Type B pancreatic cell (in vitro differentiated cells): ENCODE measurements at places on chromosomes 1 and 21. TPM values are rescaled to one million over a fixed set of nuclear protein-coding genes. Genes with fewer than 3 reads are reported as not detected.

DNA sequence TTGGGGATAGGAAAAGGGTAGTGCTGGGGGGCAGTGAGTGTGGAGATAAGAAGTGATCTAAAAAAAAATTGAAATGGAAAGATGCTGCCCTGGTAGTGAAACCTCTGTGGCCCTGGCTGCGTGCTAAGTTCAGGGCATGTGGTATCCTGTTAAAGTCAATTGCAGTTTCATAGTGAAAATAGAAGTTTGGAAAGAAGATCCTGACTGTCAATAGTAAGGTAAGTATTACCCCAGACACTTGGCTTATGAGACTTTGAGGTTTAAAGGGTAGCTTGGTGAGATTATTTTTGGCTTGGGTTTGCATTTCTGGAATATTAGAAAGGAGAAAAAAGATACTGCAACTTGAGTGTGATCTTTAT is 6.8 kb downstream of the ARID1A start:
- H3K27ac ChIP-seq, result no peak overlapping the region
- H3K36me3 ChIP-seq, result peaks cover 12% of the 10 kb centered on the region
- peaks cover 18% of the 10 kb centered on the region for H3K4me1 ChIP-seq
- H3K4me3 ChIP-seq, result no peak overlapping the region

DNA sequence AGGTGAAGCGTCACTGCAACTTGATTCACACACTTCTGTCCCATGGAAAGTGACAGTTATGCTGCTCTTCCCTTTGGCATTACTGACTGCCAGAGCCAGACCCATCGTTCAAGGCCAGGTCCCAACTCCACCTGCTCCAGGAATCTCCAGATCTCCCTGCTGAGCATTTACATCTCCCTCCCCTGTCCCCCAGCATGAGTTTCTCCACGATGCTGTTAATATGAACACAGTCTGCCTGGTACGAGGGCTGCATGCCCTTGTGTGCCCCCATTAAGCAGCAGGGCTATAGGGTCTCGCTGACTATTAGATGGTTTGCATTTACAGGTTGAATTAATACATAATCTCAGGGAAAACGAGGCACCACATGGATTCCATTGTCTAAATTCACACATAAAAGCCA is 4.3 kb downstream of the F3 start:
- peaks cover 19% of the 10 kb centered on the region for H3K27me3 ChIP-seq
- DNase-seq, result no peak
- peaks cover 23% of the 10 kb centered on the region for H3K4me1 ChIP-seq
- H3K4me3 ChIP-seq, result peak overlapping the region; percentile 75
- H3K27ac ChIP-seq, result peak overlapping the region; percentile 28

DNA sequence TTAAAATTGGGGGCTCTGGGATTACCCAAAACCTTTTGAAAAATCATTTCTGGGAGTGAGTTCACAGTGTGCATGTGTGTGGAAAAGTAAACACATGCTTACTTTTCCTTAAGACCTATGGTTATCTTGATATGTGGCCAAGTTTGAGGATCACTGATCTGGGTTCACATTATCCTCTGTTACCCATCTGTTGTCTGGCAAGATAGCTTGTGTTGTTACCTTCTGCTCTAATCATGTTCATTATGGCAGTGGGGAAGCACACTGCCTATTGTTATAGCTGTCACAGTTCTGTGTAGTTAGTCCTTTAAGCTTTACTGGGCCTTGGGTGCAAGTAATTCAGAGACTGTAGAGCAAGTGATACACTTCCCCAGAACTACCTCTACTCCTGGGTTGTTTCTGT is 5.0 kb downstream of the CTBS start:
- H3K27ac ChIP-seq, result no peak overlapping the region
- peaks cover 21% of the 10 kb centered on the region for H3K36me3 ChIP-seq
- no peaks in the 10 kb centered on the region for H3K27me3 ChIP-seq
- DNase-seq, result no peak
- no peak overlapping the region for H3K4me3 ChIP-seq
- peaks cover 24% of the 10 kb centered on the region for H3K4me1 ChIP-seq

Gene ESRRG
- 20.7 and 26.2 TPM in 2 replicates for total RNA-seq

DNA sequence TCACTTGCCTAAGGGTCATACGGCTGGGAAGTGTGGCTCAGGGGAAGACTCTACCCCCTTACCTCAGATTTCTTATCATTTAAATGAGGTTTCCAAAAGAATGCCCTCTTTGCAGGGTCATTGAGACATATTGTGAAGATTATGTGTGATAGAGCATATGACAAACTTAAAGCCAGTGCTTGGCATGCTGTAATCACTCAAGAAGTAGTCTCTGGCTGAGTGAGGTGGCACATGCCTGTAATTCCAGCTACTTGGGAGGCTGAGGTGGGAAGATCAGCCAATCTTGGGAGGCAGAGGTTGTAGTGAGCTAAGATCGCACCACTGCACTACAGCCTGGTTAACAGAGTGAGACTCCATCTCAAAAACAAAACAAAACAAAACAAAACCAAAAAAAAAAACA is 7.5 kb upstream of the LDLRAD2 start:
- no peak overlapping the region for H3K4me3 ChIP-seq

Gene C21orf58
- total RNA-seq, result 14.0 and 36.6 TPM in 2 replicates

- no peak overlapping the region for H3K4me3 ChIP-seq
- no peaks in the 10 kb centered on the region for H3K36me3 ChIP-seq
- peaks cover 29% of the 10 kb centered on the region for H3K4me1 ChIP-seq
- peaks cover 94% of the 10 kb centered on the region for H3K27me3 ChIP-seq
Observed at GRCh38 chr1:18721041-18721440, 90.4 kb downstream of the PAX7 start.

GRCh38 chr1:84492726-84493125 is 13.5 kb upstream of the SPATA1 start:
- no peak overlapping the region for H3K4me3 ChIP-seq
- H3K27me3 ChIP-seq, result no peaks in the 10 kb centered on the region
- no peak overlapping the region for H3K27ac ChIP-seq
- H3K36me3 ChIP-seq, result peaks cover 36% of the 10 kb centered on the region
- H3K4me1 ChIP-seq, result no peaks in the 10 kb centered on the region
- no peak for DNase-seq

- H3K27me3 ChIP-seq, result no peaks in the 10 kb centered on the region
- H3K36me3 ChIP-seq, result no peaks in the 10 kb centered on the region
- H3K4me1 ChIP-seq, result peaks cover 42% of the 10 kb centered on the region
- H3K27ac ChIP-seq, result no peak overlapping the region
- DNase-seq, result no peak
Observed at GRCh38 chr1:14625572-14625971, 27.1 kb downstream of the KAZN start.

Gene SHE
- 0.17 and 0.27 TPM in 2 replicates for total RNA-seq

- H3K27ac ChIP-seq, result no peak overlapping the region
- no peak for DNase-seq
- H3K27me3 ChIP-seq, result peaks cover 56% of the 10 kb centered on the region
- H3K4me3 ChIP-seq, result no peak overlapping the region
Observed at GRCh38 chr1:36739703-36740289, 257.1 kb upstream of the CSF3R start.

DNA sequence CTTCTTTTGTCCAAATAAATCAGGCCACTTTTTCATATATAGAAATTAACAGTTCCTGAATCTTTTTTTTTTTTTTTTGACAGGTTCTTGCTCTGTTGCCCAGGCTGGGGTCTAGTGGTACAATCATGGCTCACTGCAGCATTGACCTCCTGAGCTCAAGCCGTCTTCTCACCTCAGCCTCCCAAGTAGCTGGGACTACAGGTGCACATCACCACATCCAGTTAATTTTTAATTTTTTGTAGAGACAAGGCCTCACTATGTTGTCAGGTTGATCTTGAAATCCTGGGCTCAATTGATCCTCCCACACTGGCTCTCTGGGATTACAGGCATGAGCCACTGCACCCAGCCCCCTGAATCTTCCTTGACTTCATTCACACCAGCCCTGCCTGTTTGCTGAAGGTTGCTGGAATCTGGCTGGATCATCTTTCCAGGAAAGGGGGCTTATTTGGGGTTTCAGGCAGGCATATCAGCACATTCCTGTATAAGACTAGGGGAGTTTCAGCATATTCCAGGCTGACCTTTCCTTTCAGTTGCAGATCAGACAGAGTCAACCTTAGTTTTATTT is 78.2 kb upstream of the ARHGAP29 start:
- H3K36me3 ChIP-seq, result no peaks in the 10 kb centered on the region
- H3K4me3 ChIP-seq, result no peak overlapping the region
- peaks cover 29% of the 10 kb centered on the region for H3K4me1 ChIP-seq
- H3K27me3 ChIP-seq, result no peaks in the 10 kb centered on the region

Gene ARTN
- total RNA-seq, result 6.4 and 7.2 TPM in 2 replicates

Gene S100A12
- total RNA-seq, result 0.62 TPM in 1 of 2 replicates, not detected in the other

- H3K27me3 ChIP-seq, result peaks cover 31% of the 10 kb centered on the region
- H3K27ac ChIP-seq, result no peak overlapping the region
- H3K4me1 ChIP-seq, result peaks cover 4% of the 10 kb centered on the region
- no peak overlapping the region for H3K4me3 ChIP-seq
Observed at GRCh38 chr1:81314513-81315233, 486.1 kb upstream of the ADGRL2 start.

Gene PROK1
- 0.29 TPM in 2 replicates for total RNA-seq

GRCh38 chr1:26788836-26789611 is 1.3 kb downstream of the PIGV start:
- peak overlapping the region; percentile 99 for H3K27ac ChIP-seq
- H3K27me3 ChIP-seq, result no peaks in the 10 kb centered on the region
- H3K4me1 ChIP-seq, result peaks cover 49% of the 10 kb centered on the region
- H3K36me3 ChIP-seq, result peaks cover 3% of the 10 kb centered on the region

DNA sequence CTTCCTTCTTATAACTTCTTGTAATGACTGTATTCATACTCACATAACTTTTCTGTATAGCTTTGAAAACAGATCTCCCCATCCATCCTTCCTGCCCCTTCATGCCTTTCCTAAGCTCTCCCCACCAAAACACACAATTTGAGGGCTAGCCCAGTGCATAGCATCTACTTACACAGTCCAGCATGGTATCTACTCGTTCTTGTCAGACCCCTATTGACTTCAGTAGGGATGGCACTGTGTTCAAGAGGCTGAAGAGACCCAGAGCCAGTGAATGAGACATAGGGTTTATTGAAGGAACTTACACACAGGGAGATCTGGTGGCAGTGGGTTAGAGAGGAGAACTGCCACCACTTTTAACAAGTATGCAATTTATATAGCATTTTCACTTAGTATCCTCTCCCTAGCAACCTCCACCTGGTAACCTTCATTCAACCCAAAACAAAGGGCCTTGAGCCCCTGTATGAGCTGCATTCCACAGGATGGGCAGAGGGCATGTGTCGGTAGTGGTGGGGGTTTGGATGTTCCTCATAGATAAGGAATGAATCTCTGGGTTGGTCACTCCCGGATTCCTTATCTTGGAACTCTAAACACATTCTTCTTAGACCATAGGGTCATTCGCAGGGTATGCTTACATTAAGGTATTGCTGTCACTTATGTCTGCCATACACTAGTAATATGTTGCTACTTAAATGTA is 64.9 kb upstream of the GNG12 start:
- peak overlapping the region; percentile 88 for H3K27ac ChIP-seq
- no peak for DNase-seq
- H3K4me1 ChIP-seq, result peaks cover 22% of the 10 kb centered on the region
- H3K4me3 ChIP-seq, result peak overlapping the region; percentile 56
- no peaks in the 10 kb centered on the region for H3K36me3 ChIP-seq
- H3K27me3 ChIP-seq, result no peaks in the 10 kb centered on the region

DNA sequence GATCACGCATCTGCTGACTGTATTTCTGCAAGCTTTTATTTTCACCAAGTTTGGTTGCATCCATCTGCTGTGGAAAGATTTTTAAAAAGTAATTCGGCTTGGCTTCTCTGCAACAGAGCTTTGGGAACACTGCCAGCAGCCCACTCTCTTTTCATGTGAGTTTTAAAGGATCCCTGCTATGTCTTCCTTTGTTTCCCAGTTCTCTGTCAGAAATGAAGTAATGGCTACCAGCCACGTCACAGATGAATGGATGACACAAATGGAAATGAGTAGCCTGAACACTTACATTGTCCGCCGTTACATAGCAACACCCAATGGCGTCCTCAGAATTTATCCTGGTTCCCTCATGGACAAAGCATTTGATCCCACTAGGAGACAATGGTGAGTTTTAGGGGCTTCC is 80.6 kb upstream of the RAVER2 start:
- H3K27ac ChIP-seq, result no peak overlapping the region
- peaks cover 14% of the 10 kb centered on the region for H3K4me1 ChIP-seq
- peaks cover 48% of the 10 kb centered on the region for H3K36me3 ChIP-seq
- no peak overlapping the region for H3K4me3 ChIP-seq
- DNase-seq, result no peak

DNA sequence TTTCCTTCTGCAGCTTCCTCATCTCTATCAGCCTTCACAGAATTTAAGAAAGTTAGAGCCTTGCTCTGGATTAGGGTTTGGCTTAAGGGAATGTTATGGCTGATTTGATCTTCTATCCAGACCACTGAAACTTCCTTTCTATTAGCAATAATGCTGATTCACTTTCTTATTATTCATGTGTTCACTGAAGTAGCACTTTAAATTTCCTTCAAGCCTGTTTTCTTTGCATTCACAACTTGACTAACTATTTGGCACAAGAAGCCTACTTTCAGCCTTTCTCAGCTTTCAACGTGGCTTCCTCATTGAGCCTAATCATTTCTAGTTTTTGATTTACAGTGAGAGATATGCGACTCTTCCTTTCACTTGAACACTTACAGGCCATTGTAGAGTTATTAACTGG is 528.5 kb downstream of the PLPP3 start:
- peaks cover 22% of the 10 kb centered on the region for H3K27me3 ChIP-seq
- no peak overlapping the region for H3K4me3 ChIP-seq
- no peak overlapping the region for H3K27ac ChIP-seq
- peaks cover 8% of the 10 kb centered on the region for H3K4me1 ChIP-seq
- DNase-seq, result no peak

DNA sequence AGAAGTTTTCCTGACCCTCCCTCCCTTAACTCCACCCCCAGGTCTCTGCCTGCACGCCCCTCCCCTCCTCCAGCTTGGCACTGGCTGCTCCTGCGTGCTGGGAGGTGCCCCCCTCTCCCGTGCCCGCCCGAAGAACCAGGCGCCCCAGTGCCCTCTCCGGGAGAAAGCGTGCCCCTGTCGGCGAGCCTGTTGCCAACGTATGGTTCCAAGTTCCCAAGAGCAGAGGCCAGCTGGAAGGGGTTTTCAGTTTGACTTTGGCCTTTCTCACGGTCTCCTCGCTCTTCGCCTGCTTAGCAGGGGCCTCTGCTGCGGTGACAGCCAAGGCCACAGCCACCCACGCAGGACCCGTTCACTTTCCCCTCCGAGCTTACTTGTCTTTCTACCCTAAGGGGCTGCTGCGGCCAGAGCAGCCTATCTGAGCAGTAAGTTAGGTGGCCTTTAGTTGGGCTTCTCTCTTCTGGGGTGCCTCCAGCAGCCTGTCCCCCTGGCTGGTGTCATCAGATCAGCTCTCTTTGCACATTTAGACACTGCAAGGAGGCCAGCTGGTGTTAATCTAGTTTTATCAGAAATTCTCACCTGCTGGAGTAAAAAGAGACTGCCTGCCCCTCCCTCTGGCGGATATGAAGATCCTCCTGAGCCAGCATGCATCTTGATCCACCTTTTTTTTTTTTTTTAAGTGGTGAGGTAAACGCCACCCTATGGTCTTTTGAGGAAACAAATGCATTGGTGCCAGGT is 1.5 kb downstream of the STUM start:
- DNase-seq, result no peak
- no peaks in the 10 kb centered on the region for H3K36me3 ChIP-seq
- H3K4me3 ChIP-seq, result peak overlapping the region; percentile 85
- peak overlapping the region; percentile 44 for H3K27ac ChIP-seq
- H3K4me1 ChIP-seq, result peaks cover 13% of the 10 kb centered on the region
